ENCODE measurements at places on chromosomes 3 and 15.

DNA sequence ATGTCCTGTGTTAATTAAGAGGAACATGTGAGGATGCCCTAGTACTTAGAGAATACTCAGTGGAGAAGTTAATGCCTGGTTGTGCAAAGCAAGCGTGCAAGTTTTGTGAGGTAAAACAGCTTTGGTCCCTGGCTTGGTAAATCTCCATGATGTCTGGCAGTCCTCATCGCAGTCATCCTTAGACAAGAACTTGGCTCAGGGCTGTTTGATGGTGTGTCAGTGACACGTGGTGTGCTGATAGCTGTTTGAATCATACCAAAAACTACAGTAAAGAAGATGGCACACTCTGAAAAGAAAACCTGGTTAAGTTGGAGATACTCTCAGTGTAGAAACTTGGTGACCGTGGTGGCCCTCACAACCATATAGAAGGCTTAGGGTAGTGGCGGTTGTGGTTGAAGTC, 361.7 kb downstream of the FEZF2 start:
- DNase-seq: no peak

DNA sequence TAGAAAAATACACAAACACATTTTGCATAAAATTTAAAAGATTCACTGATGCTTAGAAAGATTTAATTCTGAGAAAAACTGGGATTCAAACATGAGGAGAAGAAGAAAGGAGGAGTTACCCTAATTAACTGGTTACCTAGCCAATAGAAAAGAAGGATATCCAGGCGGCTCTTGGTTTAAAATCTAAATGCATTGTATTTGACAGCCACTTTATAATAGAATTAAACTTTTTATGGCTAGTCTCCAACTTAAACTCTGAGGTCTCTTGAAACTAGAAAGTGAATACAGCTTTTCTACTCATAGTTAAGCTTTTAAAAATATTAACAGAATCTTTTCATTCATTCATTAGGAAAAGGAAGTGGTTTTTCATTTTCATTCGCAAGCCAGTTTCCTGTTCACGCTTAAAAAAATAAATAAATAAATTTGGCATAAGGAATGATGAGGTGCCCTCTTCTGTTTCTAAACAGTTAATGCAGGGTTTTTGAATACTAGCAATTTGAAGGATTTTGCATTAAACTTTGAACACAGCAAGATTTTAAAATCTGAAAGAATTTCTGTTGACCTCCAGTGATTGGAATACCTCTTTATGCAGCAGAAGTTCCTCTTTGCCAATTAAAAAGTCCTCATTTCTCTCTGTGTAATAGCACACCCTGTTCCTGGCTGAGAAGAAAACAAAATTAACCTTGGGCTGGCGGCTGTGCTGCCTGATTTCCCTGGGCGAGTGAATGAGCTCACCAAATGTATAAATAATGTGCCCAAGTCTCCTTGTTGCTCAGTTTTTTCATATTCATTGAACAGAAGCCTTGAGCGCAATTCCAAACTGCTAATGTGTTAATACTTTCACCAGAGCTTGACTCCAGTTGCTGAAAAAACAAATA, 105.1 kb downstream of the ZMAT3 start:
- peak; percentile 30 for DNase-seq

- no peak for DNase-seq
Observed at GRCh38 chr15:93823971-93824913, 407.1 kb upstream of the MCTP2 start.

GRCh38 chr3:146640361-146640760, 35.2 kb upstream of the PLSCR5 start:
- no peak for DNase-seq

GRCh38 chr15:75416584-75416983, 34.9 kb downstream of the SIN3A start:
- no peak for DNase-seq

DNA sequence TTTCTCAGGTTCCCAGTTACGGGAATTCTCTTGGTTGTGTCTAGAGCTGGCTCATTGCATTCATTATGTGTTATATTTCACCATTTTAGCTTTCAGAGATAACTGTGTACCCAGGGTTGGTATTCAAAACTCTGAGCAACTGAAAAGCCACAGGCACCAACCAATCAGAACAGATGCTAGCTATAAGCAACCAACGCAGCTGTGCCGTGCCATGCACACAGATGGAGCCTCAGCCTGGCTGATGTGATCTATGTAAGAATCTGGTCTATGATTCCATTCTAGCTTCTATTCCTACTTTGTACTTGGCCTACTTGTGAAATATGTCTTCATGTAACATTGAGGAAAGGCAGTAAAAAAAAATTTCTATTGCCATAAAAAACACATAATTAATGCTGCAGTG, 95.0 kb upstream of the CCDC80 start:
- no peak for DNase-seq

DNA sequence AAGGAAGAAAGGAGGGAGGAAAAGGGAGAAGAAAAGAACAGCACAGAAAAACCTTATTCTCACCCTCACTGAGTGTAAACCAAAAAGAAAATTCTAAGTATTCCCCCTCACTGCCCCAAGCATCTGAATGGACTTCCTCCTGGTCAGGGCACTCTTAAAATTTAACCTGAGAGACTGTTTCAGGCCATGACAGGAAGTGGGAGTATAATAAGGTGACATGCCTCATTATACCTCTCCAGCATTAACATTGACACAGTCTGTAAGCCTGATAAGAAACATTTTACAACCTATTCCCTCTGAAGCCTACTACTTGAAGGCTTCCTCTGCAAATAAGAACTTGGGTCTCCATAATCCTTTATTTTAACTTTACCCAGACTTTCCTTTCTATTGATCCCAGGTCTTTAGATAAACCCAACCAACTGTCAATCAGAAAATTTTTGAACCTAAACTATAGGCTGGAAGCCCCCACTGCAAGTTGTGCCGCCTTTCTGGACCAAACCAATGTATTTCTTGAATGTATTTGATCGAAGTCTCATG, 41.7 kb downstream of the SLCO2A1 start:
- DNase-seq: no peak

DNA sequence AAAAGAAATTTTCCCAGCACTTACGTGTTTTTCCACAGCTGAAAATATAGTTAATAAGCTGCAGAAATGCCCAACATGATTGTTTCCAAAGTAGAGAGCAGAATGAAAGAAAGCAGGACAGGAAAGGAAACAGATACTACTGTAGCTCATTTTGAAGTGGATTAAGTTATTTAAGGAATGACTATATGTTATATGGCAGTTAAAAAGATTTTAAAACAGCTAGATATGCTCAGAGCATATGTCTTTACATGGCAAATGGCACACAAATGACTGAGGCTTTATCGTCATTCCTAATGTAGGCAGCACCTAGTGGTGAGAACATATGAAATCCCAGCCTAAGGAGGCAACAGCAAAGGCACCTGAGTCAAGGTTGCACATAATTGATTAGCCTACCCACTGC, 106.6 kb upstream of the SEMA6D start:
- no peak for DNase-seq

DNA sequence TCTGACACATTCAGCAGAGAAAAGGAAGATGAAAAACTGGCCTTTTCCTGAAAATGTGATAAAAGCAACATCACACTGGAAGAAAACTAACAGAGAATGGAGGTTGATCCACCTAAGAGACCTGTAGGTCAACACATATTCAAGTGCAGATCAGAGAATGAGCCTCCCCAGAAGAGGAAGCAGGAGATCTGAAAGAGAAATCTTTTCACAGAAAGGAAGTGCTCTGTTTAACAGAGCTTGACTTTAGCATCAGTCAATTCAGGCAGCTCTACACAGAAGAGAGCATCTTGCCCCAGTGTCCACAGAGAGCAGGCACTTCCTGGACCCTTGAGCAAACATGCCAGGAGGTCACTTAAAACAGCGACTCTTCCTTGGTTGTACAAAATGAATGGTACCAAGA, 655.4 kb upstream of the GBE1 start:
- DNase-seq: no peak

GRCh38 chr3:171388527-171388926, 71.7 kb downstream of the TNIK start:
- no peak for DNase-seq

DNA sequence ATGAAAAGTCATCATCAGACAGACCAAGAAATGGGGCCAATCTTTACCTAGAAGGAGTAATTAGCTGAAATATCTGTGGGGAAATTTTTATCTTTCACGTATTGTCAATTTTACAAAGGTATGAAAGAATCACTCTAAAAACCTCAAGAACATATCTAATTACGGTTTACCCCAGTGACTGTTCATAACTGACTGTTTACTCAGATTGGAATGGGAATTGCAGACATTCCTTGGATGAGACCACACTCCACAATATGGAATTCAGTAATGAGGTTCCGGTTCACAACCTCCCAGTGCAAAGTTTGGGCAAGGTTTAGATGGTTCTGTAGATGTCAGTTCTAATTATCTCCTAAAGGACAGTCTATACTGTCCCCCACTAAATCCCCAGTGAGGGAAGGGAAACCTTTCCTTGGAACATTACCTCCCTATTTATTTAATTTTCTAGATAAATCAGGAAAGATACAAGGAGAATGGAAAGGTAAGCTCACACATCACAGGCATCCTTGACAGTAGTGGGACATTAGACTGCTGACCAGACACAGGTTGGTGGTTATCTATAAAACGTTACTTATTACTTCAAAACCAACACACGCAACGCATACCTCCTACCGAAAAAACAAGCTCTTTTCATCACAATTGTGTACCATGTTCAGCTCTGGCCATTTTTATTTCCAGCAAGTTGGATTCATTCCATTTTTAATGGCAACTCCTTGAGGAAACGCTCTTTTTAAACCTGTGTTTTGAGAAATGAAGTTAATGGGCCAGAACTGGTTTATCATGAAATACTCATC, 129.9 kb downstream of the RORA start:
- DNase-seq: no peak

DNA sequence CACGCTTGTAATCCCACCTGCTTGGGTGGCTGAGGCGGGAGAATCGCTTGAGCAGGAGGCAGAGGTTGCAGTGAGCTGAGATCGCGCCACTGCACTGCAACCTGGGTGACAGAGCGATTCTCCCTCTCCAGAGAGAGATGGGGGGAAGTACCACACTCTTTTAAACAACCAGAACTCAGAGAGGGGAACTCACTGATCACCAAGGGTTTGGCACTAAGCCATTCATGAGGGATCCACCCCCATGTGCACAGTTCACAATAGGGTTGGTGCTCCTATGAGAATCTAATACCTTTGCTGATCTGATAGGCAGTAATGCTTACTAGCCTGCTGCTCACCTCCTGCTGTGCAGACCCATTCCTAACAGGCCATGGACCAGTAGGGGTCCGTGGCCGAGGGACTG, 51.6 kb downstream of the QTRT2 start:
- no peak for DNase-seq

GRCh38 chr3:139132976-139133375, 88.3 kb upstream of the PRR23C start:
- no peak for DNase-seq

DNA sequence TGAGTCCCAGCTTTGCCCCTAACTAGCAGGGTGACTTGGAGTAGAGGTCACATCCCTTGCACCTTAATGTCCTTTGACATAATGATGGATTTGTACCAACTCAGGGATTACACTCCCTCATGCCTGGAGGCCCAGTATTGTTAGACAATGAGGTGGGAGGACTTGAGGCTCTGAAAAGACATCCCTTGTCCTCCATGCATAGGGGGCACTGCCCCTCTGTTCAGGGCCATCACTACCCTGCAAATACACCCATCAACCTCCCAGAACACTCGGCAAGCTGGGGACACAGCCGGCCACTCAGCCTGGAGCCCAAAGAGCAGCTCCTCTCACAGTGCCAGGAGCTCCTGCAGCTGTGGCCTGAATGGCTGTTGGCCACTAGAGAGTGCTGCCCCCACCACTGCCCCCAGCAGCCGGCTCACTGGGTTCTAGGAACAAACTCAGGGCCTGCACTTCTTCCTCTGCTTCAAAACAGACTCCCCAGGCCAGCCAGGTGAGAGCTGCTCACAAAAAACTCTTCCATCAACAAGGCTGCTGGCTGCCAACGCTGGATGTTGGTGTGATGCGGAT, 90.2 kb downstream of the GABRB3 start:
- DNase-seq: no peak

GRCh38 chr3:149474250-149474817, at the start of gene TM4SF4:
TSS of gene TM4SF4 (plus strand) at chr3:149474697. CDS start at chr3:149474878, 181 bp downstream.
- DNase-seq: no peak

GRCh38 chr3:77324105-77324504, 284.2 kb downstream of the ROBO2 start:
- no peak for DNase-seq

GRCh38 chr15:35182841-35183479, 97.9 kb upstream of the NANOGP8 start:
- no peak for DNase-seq

DNA sequence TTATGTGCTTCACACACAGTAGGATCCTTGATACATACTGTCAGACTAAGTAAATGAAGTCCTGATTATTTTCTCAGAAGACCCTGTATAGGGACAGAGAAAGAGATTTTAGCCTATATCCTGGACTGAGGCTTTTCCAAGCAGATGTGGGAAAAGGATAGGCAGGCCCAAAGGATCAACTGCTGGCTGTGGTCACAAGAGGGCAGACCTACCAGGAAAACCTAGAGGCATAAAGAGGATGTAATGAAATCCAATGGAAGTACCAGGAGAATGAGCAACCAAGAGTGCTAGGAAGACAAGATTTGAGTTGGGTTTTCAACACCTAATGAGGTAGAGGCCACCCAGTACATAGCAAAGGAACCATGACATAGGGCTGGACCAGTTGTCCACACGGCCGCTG, 23.1 kb downstream of the DCLK3 start:
- DNase-seq: no peak
